ENCODE measurements at places on chromosomes 5 and 9.

DNA sequence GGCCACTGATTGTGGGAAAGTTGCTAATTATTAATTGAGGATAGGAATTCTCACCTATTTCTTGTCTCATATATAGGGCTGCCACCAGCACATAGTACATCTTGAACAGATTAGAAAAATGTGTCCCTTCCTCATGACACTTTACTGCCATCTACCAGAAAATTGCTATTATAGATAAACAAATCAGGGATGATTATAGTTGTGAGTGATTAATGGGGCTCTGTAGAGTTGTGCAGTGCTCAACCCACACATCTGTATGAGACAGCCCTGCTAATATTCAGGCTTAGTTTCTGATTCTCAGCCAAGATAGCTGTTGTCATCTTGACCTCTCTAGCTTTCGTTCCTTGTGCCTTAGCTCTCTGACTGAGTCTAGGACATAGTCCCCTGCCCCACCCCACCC lies 373.3 kb downstream of the TLE4 start:
- DNase-seq: no peak

DNA sequence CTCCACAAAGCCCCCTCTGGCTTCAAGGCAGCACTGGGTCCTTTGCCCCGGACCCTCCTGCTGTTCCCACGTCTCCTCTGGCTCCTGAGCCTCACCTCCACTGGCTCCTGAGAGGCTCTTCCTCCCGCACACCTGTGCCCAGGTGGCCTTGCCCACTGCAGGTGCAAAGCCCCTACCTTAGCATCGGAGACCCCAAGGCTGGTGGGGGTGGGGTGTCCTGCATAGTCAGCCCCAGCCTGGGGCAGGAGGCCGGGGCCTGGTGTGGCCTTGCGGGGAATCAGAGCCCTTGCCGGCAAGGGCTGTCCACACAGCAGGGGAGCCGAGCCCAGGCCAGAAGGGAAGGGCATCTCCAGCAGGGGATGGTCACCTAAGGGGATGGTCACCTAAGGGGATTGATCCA lies 41.3 kb upstream of the CEP72 start:
- no peak for DNase-seq

- DNase-seq: no peak
Measured at GRCh38 chr5:68260467-68260866, 44.9 kb downstream of the PIK3R1 start.

DNA sequence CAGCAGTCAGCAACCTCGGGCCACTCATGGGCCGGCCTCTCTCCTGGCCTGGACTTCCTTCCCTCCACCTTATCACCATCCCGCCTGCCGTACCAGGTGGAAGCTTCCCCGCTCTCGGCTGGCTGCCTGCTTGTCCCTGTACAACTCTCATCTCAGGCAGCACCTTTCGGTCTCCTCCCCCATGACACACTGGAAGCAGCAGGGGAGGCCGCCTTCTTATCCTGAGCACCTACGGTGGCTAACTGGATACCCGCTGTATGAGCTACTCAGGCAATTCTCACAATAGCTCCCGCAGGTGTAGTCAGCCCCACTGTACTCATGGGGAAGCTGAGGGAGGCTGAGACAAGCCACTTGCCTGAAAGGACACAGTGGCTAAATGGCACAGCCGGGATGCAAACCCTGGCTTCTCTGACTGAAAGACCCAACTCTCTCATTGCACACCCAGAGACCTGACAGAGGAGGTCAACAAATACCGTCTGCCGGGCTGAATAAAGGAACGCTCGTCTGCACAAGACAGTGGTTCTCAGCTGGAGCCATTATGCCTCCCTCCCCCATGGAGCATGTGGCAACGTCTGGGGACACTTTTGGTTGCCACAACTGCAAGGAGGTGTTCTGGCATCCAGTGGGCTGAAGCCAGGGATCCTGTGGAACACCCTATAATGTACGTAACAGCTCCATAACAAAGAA lies 9.6 kb downstream of the STK10 start:
- no peak for DNase-seq

GRCh38 chr9:96874947-96875460 lies 20.7 kb upstream of the ZNF782 start:
- no peak for DNase-seq

- no peak for DNase-seq
Measured at GRCh38 chr9:106883626-106884190, 20.7 kb downstream of the ZNF462 start.

DNA sequence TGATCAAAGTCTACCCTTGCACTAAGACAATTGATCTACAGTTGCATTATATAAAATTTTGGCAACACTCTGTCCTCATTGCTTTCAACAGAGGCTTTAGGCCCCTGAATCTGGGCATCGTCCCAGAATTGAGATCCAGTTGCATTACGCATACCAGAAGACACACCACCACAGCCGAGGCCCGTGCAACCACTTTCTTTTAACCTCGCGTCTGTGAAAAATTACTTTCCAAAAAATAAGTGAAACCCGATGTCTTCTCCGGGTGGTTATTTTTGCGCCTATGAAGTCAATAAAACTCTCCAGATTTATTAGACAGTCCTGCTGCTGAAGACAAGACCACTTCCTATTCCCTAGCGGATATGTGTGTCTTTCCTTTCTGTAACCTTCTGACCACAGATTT lies 52.1 kb upstream of the NFIB start:
- no peak for DNase-seq

- DNase-seq: peak; percentile 40
Measured at GRCh38 chr5:36240779-36241630, 720 bp downstream of the NADK2 start.

DNA sequence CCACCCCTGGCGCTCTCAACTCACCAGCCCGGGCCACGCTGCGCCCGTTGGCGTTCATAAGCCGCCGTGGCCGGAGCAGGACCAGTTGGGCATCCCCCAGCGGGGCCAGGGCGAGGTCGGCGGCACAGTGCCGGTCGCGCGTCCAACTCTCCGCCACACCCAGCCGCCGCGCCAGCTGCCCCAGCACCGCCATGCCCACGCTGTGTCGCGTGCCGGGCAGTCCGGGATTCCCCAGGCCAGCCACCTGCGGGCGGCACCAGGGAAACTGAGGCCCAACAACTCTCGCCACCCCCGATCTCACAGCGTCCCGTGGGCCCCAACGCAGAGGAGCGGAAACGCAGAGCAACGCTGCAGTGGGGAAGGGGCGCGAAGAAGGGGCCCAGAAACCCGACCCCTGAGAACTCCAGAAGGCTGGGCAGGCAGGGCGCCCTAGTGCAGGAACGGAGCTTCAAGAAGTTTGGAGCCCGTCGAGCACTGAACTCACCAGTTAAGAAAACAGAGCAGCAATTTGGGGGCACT lies 453 bp downstream of the PTRH1 start:
- no peak for DNase-seq

GRCh38 chr5:35415309-35415708 lies 185.0 kb upstream of the PRLR start:
- DNase-seq: no peak

DNA sequence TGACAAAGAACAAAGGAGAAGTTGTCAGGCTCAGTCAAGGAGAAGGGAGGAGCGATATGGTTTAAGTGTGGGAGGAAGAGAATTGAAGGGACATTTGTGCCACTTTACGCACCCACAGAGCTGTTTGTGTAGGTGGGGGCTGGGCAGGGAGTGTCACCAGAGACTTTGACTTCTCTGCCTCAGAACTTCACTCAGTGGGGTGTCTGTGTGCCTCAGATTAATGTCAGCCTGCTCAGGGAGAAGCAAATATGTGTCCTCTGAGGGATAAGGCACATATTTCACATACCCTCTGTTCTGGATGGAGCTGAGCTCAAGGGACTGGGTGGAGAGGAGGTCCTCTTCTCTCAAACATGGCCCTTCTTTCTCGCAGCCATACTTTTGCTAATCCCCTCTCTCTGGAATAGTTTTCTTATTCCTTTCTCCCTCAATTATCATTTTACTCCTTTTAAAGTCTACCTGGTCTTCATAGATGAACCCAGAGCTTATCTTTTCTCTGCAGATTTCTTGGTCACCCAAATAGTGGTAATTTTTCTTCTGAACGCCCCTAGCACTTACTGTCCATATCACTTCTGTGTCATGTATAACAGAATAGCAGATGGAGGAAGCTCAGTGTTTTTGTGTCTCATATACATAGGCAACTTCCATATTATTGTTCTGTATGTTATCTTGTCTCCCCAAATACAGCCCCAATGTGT lies 77.0 kb downstream of the IQGAP2 start:
- DNase-seq: no peak

DNA sequence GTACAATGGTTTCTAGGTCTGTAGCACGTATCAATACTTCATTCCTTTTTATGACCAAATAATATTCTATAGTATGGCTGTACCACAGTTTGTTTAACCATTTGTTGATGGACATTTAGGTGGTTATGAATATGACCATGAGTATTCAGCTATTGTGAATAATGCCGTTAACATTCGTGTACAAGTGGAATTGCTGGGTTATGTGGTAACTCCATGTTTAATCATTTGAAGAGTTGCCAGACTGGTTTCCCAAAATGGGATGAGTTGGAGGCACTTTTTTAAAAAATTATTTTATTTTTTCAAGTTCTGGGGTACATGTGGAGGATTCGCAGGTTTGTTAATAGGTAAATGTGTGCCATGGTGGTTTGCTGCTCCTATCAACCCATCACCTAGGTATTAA lies 4.6 kb downstream of the SNX2 start:
- no peak for DNase-seq

- no peak for DNase-seq
Measured at GRCh38 chr5:30874241-30875034, 319.0 kb upstream of the CDH6 start.

- DNase-seq: peak; percentile 47
Measured at GRCh38 chr5:68216245-68217046, 890 bp downstream of the PIK3R1 start.

GRCh38 chr5:72633649-72634048 lies 126.4 kb upstream of the ZNF366 start:
- peak; percentile 40 for DNase-seq

GRCh38 chr9:114288193-114289091 lies 34.5 kb upstream of the ORM1 start:
- no peak for DNase-seq

DNA sequence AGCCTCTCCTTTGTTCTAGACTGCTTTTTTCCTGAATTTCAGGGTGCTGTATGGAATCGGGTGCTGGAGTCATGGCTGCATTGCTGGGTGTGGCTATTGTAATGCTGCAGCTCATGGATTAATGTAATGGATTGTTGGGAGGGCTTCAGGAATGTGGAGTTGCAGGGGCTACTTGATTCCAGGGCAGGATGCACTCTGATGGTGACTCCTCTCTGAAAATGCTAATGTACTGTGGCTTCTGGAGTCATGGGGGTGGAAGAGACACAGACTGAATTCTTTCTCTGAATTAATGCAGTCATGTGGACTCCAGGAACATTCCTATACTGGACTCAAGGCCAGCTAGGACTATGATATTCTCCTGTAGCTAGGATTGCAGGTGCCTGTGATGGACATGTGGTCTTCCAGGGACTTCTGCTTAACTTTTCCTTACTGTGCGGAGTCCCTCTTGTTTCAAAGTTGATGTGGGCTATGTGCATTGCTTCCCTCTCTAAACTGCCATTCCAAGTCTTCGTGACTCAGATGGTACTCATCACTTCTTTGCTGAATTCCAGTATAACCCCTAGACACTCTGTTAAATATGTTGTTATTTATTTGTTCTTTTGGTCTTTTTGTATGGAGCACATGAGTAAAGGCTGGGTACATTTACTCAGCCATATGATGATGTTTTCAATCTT lies 396.2 kb downstream of the KCTD16 start:
- DNase-seq: no peak

DNA sequence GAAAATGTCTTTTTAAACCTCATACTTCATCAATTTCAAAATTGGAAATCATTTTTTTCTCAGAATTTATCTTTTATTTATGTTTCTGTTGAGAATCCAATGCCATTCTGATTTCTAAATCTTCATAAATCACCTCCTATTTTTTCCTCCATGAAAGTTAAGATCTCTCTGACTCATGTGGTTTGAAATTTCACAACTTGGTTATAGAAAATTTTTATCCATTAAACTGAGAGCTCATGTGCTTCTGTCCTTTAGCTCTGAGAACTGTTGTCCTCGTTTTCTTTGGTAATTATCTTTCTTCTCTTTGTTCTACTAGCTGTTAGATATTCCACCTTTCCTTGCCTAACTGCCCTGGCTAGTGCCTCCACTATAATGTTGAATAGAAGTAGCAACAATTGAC lies 1.5 kb upstream of the RNF180 start:
- DNase-seq: no peak

DNA sequence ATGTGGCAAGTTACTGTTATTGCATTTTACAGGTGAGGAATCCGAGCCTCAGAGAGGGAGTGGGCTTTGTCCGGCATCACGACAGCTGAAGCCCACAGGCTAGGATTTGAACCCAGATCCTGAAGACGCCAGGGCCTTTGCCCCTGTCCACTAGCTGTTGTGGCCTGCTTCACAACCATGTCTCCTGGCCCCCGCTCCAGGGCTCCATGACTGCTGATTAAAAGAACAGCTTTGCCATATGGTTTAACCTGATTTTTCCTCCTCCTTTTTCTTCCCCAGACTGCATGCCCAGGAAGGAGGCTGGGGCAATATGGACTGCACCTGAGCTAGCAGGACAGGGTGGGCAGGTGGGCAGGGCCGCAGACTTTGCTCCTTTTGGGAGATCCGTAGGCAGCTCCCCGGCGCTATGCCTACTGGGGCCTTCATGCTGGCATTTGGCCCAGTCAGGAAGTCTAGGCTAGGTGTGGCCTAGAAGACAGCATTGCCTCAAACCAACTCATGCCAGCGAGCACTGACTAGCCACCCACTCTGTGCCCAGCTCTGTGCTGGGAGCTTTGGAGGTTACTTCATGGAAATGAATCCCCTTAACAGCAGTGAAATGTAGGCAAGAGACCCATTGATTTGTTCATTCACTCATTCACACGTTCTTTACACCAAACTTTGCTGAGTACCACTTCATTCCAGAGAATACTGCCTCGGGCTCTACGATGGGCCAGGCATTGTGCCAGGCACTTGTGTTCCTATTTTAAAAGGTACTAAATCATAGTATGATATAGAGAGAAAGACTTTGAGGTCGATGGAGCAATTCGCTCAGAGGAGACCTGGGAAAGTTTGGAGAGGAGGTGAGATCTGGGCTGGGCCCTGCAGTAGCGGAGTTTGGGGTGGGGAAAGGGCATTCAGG lies 94.3 kb upstream of the CPEB4 start:
- no peak for DNase-seq

- no peak for DNase-seq
Measured at GRCh38 chr5:14668181-14668591, 3.7 kb downstream of the OTULIN start.

DNA sequence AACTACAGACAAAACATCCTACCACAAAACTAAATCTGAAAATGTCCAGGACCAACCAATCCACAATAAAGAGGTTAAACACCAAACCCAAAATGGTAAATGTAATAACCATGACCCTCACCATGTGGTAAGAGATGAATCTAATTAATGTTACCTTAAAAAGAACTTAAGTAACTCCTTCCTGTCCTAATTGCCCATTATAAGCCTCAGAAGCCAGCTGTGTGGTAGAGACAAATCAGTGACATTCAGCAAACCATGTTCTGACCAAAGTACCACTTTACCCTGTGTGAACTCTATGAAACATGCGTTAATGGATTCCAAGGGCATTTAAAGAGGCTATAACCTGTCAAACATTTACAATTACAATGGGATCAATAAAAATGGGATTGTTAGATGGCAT lies 25.0 kb downstream of the LPAR1 start:
- no peak for DNase-seq

GRCh38 chr9:133273819-133274218 lies 1.2 kb downstream of the ABO start:
- no peak for DNase-seq

GRCh38 chr5:130337179-130337888 lies 433.1 kb downstream of the CHSY3 start:
- no peak for DNase-seq

GRCh38 chr9:69120380-69121154 lies 53.5 kb upstream of the TJP2 start:
- DNase-seq: no peak
